NCI-H524 treated with DMSO at 0.1 percent for 48 hours (cell line): ENCODE measurements at places on chromosomes 12 and 14.

- no peak for DNase-seq
Measured at GRCh38 chr12:18368594-18368993, 107.3 kb downstream of the PIK3C2G start.

- DNase-seq: no peak
Measured at GRCh38 chr14:68932686-68933085, 46.4 kb downstream of the ACTN1 start.

DNA sequence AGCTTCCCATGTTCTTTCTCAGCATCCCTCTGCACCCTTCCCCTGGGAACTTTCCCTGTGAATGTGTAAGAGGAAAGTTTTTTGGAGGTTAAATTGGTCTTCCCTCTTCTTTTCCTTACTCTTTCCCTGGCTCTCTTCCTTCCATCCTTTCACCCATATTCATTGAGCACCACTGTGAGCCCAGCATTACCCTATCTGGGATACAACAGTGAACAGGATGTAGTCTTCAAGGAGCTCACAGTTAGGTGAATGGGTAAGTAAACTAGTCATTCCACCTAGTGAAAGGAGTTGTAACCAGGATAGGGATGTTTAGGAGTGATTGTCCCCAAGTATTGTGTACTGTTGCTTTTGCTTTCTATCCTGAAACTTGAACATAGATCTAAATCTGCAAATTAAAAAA, 123.8 kb downstream of the MYRFL start:
- DNase-seq: no peak

DNA sequence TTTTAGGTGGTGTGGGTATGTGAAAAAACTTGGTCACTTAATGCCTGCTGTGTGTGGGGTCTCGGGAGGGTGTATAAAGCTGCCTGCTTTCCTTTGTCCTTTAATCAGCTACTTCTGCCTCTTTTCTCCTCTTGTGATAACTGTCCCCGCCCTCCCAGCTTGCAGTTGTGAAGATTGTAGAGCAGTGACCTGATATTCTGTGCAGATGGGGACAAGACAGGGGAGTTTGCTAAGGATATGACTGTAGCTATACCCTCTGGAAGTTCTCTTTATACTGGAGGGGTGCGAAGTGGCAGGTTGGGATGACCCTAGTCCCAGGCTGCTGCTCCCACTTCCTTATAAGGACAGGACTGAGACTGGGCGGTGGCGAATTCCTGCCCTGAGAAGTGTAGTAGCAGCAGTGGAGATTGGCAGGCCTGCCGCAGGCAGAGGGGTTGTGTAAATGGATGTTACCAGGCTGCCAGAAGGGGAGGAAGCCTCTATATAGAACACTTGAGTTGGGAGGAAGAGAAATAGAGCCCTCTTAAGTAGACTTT, 835 bp downstream of the MYL6 start:
- DNase-seq: no peak

DNA sequence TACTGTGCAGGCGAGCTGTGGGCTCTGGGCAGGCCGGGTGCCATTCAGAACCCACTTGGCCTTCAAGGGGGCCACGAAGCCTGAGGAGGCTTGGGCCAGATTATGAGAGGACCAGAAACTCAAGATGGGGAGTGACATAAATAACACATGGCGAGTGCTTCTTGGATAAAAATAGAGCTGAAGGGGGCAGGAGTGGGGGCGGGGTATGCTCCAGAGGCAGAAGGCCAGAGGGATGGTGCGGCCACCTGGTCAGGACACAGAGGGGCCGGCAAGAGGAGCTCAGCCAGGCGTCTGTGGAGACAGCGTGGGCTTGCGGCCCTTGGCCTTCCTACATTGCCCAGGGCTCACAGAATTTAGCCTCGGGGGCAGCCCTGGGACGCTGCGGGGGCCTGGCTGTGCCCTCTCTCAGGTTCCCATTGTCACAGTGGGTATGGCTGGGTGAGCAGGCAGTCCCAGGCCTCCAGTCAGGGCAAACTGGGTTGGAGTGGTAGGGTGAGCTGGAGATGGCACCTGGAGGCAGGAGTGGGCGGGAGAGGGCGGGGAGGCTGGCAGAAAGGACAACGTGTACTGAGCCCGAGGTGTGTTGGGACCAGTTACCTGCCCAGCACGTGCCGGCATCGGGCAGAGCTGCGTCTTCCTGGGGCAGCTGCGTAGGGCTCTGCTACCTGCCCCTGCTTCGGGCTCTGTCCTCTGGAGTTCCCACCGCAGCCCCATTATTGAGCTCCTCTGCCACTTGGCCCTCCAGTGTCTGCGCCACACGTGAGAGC, 7.4 kb upstream of the SLC25A29 start:
- DNase-seq: no peak

- DNase-seq: no peak
Measured at GRCh38 chr12:30180602-30181001, 396.9 kb upstream of the TMTC1 start.

DNA sequence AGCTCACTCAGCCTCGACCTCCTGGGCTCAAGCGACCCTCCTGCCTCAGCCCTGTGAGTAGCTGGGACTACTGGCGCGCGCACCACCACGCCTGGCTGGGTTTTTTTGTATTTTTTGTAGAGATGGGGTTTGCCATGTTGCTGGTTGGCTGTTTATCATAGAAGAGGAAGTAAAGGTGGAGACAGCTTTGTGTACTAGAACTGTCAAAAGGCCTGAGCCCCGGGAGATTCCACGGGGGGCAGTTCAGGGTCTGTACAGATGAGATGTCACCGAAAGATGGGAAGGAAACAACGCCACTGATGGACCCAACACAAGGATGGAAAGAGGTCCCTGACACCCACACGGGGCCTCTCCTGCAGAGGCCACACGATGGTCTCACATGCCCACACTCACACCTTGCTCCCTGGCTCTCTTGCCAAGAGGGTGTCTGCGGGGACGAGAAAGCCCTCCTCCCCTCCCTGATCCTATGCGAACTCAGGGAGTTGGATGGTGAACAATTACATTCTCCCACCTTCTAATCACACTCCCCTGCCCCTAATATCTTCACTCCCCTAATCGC, 66.6 kb downstream of the KDM2B start:
- DNase-seq: no peak

- no peak for DNase-seq
Measured at GRCh38 chr14:100448376-100448775, 125.2 kb downstream of the SLC25A47 start.

GRCh38 chr14:52922059-52922458, 28.8 kb downstream of the FERMT2 start:
- no peak for DNase-seq

DNA sequence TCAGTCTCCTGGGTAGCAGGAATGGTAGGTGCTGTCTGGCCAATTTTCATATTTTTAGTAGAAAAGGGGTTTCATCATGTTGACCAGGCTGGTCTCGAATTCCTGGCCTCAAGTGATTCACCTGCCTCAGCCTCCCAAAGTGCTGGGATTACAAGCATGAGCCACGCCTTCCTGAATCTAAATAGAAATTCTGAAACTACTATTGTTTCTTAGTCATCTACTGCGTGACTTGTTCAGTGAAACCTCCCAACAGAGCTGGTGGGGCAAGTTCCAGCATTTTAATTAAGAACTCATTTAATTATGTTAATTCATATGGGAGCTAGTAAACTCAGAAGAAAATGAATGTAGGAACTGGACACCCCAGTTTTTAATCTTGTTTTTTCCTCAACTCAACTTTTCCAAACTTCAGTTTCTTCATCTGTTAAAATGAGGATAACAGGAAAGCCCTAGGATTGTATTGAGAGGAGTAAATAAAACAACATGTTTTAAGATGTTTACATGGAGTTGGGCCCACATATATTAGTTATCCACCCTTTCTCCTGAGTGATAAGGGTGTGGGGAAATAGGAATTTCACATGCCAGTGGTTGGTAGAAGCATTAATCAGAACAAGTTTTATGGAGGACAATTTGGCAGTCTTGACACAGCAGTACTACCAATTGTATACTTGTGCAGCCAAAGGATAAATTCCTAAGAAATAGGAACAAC, 335.8 kb upstream of the E2F7 start:
- DNase-seq: no peak

GRCh38 chr12:107277855-107278254, 184.5 kb upstream of the CRY1 start:
- no peak for DNase-seq

DNA sequence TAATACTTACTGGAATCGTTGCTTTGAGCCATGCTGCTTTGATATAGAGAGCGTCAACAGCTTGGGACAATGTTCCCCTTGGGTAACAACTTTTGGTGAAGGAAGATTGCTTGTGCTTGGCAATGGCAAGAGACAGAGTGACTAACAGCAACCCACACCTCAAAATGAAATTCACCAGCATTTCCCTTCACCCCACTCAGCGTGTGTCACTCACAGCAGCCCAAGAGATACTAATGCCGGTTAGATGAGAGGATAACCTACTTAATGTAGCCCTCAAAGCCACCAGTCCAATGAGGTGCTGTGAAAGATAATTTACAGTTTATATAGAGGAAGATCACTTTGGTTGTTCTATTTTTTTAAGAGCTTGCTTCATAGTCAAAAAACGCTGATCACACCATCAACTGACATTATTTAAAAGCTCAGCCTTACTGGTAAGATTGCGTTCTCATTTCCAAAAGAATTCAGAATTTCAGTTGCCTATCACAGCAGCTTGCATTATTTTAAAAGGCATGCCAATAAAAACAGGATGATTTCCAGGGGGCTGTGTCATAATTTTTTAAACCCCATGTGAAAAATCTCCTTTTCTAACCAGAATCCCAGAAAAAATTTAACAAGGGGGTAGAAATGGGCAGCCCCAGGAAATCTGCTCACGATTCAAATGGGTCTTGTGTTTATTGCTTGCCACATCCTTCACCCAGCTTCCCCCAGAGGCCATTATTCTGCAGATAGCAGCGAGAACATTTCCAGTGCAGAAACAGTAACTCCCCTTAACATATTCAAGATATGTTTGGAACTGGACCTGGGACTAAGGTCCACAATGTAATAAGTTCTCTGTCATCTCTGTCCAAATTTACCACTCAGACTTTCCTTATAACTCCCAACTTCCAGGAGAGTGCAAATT, at the start of gene IL26:
Gene IL26 (minus strand): TSS at position 235 of the 901 bp plus-strand sequence. CDS start 54 bp downstream, at position 181.
- no peak for DNase-seq

DNA sequence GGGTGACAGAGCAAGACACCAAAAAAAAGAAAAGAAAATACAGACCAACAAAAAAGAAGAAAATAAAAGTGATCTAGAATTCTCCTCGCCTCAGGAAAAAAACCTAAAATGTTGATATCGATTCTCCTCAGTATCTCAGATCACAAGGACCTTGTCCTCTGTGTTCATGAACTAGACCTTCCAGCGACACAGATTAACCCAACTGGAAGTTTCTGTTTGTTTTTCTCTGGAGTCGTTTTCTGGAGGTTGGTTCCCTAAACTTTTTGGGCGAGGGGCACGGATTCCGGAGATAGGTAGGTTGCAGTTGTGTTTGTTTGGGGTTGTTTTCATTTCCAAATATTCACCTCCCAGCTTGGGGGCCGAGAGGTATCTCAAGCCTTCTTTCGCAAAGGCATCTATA, 559 bp upstream of the RFC5 start:
- no peak for DNase-seq

DNA sequence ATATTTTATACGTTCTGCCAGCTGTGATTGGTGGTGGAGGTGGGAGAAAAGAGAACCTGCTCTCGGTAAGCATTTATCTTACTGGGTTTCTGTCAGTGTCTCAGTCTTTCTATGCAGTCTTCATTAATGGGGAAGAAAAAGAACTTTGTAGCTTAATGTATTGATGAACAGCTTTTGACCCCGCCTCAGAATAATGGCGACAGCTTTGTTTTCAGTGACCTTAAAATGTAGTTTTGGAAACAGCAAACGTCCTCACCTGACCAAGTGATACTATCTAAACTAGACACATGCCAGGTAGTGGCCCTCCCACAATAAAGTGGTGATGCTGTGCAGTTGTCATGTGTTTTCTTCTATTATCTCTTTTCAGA, 1.4 kb downstream of the DACT1 start:
- DNase-seq: no peak

DNA sequence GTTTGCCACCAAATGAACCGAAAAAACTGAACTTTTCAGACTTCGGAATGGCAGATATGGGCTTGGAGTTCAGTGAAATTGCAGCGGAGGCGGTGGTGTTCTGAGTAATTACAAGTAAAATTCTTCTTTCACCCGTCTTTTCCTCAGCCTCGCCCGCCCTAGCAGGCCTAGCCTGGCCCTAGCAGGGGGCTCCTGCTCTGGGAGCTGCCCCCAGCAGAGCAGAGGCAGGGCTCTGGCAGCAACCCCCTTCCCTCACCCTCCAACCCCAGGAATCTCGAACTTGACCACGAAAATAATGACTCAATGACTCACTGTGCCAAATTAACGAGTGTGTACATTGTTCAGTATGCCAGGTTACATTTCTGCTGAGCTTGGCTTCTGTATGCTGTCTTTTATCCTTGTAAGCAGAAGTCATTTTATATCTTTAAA, 1.1 kb downstream of the PAPLN start:
- DNase-seq: no peak

- DNase-seq: no peak
Measured at GRCh38 chr12:25056486-25057130, 107.7 kb upstream of the BCAT1 start.

DNA sequence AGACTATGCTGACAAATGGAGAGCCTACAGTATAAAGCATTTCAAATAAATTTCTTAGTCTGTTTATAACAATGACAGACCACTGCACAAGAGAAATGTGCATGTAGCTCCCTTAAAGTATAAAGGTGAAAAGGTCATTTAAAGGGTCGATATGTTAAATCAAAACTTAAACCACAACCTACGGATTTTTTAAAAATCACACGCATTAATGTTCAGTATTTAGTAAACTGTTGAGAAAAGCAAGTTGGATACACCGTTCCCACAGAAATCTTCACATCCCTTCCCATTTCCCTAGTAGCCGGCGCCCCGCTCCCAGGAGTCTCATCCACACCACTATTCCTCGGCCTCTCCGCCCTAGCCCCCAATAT, 614 bp downstream of the FKBP3 start:
- DNase-seq: no peak

GRCh38 chr14:68786491-68787091, 6.3 kb downstream of the ZFP36L1 start:
- DNase-seq: no peak

DNA sequence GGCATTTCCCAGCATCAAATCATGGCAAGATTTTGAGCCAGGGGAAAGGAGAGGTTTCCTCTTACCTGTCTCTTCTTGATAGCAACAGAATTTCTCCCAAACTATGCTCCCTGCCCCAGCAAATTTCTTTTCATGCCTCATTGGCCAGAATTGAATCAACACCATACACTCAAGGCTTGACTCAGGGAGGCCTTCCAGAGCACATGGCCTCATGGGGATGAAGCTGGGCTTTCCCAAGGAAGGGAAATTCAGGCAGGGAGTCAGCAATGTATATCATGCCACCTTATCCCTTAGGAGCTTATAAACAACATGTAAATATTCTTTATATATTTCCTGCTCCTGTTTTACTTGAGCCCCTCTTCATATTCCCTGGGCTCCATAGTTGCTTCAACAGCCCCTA, 62.1 kb downstream of the ARF6 start:
- DNase-seq: no peak

DNA sequence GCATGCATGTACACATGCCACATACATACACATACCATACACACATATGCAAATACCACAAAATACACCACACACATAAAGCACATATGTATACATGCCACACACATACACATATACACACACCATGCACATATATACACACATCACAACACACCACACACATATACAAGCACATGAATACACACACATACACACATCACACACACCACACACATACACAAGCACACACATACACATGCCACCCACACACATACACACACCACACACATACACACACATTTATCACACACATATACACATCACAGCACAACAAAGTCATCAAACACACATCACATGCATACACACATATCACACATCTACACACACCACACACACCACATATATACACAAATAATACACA, 1108.5 kb downstream of the GALC start:
- DNase-seq: no peak

GRCh38 chr12:26128168-26128567, 3.3 kb upstream of the BHLHE41 start:
- no peak for DNase-seq
